Keratinocyte (primary cell): ENCODE measurements at places on chromosomes 6 and 20. TPM values are rescaled to one million over a fixed set of nuclear protein-coding genes. Genes with fewer than 3 reads are reported as not detected.

DNA sequence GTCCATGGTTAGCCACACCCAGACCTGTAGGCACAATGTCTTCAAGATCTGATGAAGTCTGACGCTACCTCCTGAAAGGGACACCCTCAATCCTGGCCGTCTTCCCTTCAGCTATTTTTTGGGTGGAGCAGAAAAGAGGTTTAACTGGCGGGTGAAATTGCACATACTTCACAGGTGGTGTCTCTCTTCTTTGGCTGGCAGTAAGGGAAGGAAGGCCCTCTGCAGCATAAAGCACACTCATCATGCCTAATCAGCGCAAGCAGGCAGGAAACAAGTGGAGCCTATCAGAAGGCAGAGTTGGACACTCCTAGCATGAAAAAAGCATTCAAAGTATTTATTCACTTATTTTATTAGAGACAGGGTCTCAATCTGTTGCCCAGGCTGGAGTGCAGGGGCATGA, 32.9 kb downstream of the PNLDC1 start:
- H3K36me3 ChIP-seq: no peaks in the 10 kb centered on the region
- peaks cover 7% of the 10 kb centered on the region for H3K4me1 ChIP-seq
- no peak overlapping the region for H3K27ac ChIP-seq
- no peak overlapping the region for H3K4me3 ChIP-seq

- H3K4me3 ChIP-seq: no peak overlapping the region
- H3K27me3 ChIP-seq: no peaks in the 10 kb centered on the region
- H3K27ac ChIP-seq: no peak overlapping the region
- no peaks in the 10 kb centered on the region for H3K4me1 ChIP-seq
Observed at GRCh38 chr6:89379281-89379680, 26.8 kb upstream of the UBE2J1 start.

DNA sequence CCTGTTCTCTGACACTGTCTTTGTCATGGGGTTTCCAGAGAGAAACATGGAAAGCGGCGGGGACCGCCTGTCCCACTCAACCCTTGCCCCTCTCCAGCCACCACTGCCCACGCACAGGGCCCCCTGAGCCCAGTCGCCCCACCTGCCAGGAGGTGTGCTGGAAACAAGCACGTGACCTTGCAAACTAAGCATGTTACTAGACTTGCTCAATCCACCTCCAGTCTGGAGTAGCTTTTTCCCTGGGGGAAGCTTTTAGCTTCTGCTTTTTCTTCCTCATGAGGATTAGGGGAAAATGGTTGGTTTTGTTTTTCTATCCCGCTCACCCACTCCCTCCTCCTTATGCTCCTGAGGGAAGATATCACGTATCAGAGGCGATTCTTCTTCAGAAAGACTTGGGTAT, 105.7 kb downstream of the PLEKHG1 start:
- H3K27ac ChIP-seq: no peak overlapping the region
- no peaks in the 10 kb centered on the region for H3K36me3 ChIP-seq
- no peak overlapping the region for H3K4me3 ChIP-seq
- no peak for DNase-seq
- no peaks in the 10 kb centered on the region for H3K27me3 ChIP-seq
- no peaks in the 10 kb centered on the region for H3K4me1 ChIP-seq

GRCh38 chr20:57499676-57500075, 25.3 kb downstream of the CTCFL start:
- peaks cover 20% of the 10 kb centered on the region for H3K27me3 ChIP-seq
- H3K27ac ChIP-seq: no peak overlapping the region
- H3K4me3 ChIP-seq: no peak overlapping the region
- DNase-seq: no peak
- H3K36me3 ChIP-seq: no peaks in the 10 kb centered on the region

- peaks cover 23% of the 10 kb centered on the region for H3K4me1 ChIP-seq
- DNase-seq: peak; percentile 71
- no peaks in the 10 kb centered on the region for H3K27me3 ChIP-seq
- H3K27ac ChIP-seq: peak overlapping the region; percentile 70
- H3K4me3 ChIP-seq: no peak overlapping the region
Observed at GRCh38 chr6:25017932-25018567, 82.3 kb upstream of the RIPOR2 start.

DNA sequence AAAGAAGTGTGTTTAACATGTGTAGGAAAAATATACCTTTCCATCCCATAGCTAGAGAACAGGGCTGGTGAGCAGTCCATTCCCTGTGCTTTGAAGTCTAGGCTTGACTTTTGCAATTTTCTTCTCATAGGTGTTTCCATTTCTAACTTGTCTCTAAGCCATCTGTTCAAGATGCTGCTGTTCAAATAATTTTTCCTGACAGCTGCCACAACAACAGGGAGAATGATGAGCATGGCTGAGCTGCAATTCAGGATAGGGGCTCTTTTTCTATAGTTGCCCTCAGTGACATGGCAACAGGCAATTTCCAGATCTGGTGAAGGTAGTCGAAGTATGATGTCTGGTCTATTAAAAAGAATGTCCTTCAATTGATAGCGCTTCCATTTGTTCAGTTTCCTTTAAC, 103.0 kb upstream of the HS3ST5 start:
- DNase-seq: no peak
- H3K27ac ChIP-seq: no peak overlapping the region

GRCh38 chr6:11036351-11036740, 7.8 kb downstream of the ELOVL2 start:
- no peaks in the 10 kb centered on the region for H3K27me3 ChIP-seq
- H3K4me3 ChIP-seq: no peak overlapping the region
- no peak for DNase-seq
- no peaks in the 10 kb centered on the region for H3K36me3 ChIP-seq
- H3K4me1 ChIP-seq: peaks cover 10% of the 10 kb centered on the region

GRCh38 chr20:58702161-58702510, 9.5 kb downstream of the NPEPL1 start:
- H3K4me3 ChIP-seq: no peak overlapping the region
- no peak for DNase-seq
- no peaks in the 10 kb centered on the region for H3K4me1 ChIP-seq
- H3K27me3 ChIP-seq: no peaks in the 10 kb centered on the region
- H3K27ac ChIP-seq: no peak overlapping the region
- H3K36me3 ChIP-seq: peaks cover 26% of the 10 kb centered on the region

DNA sequence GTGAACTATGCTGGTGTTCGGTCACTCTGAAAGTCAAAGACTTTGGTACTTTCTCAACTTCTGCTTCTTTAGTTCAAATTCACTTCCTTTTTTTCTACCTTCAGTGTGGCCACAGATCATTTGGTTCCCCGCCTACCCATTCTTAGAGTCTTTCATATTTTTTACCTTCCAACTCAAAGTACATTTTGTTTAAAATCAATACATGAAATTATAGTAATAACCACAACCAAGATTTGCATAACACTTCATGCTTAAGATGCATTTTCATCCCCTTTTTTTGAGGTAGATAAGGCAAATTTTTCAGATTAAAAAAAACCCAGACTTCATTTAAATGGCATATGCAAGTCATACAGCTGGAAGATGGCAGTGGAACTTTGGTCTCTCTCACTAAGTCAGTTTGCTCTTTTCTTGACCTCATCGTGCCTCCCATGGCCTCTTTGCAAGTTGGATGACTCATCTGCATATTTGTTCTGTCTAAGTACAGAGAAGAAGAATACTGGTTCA, 11.9 kb upstream of the CNR1 start:
- no peak for DNase-seq
- no peaks in the 10 kb centered on the region for H3K36me3 ChIP-seq
- H3K27me3 ChIP-seq: no peaks in the 10 kb centered on the region
- no peaks in the 10 kb centered on the region for H3K4me1 ChIP-seq

DNA sequence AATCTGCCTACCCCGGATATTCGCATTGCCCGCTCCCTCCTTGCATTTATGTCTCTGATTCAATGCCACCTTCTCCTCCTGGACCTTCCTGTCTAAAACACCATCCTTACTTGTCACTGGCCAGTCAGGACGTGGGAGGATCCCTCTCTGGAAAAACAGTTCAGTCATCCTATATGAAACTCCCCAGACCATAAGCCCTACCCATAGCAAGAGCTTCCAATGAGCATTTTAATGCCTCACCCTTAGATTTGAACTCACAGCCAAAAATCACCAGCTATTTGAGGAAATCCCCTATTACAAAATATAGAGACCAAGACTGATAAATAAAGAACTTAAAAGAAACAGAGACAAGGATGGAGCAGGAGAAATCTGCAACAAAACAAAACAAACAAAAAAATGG, 86.4 kb downstream of the SHLD1 start:
- H3K27me3 ChIP-seq: no peaks in the 10 kb centered on the region
- no peaks in the 10 kb centered on the region for H3K36me3 ChIP-seq
- no peak overlapping the region for H3K4me3 ChIP-seq
- H3K4me1 ChIP-seq: no peaks in the 10 kb centered on the region

GRCh38 chr20:45138561-45139300, 14.5 kb upstream of the WFDC12 start:
- peaks cover 6% of the 10 kb centered on the region for H3K4me1 ChIP-seq
- no peak overlapping the region for H3K27ac ChIP-seq
- H3K36me3 ChIP-seq: no peaks in the 10 kb centered on the region
- no peak for DNase-seq
- no peaks in the 10 kb centered on the region for H3K27me3 ChIP-seq

DNA sequence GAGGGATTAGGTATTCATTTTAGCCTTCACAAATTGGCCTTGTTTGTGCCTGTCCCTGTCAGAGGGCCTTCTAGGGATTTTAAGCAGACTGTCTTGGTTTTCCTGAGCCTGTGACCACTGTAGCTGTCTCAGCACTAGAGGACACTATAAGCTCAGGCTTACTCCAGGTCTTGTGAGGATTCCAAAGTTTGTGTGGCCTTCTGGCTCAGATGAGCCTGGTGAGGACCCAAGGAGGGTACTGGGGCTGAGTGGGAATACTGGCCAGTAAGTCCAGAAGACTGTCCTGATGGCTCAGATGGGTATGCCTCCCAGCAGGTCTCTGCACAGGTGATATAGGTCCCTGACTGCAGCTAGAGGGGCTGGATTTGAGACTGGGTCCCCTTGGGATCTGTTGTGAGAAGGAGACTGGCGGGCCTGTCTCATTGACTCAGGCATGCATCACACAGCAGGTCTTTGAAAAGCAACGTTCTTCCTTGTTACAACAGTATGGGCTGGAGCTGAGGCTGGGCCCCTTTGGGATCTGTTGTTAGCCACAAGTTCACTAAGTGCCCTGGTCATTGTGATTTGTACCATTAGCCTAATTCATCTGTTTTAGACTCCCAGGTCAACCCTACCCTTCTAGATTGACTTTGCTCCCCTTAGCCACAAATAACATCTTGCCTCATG, 26.3 kb upstream of the TFB1M start:
- H3K4me1 ChIP-seq: no peaks in the 10 kb centered on the region
- H3K27me3 ChIP-seq: no peaks in the 10 kb centered on the region
- H3K4me3 ChIP-seq: no peak overlapping the region

DNA sequence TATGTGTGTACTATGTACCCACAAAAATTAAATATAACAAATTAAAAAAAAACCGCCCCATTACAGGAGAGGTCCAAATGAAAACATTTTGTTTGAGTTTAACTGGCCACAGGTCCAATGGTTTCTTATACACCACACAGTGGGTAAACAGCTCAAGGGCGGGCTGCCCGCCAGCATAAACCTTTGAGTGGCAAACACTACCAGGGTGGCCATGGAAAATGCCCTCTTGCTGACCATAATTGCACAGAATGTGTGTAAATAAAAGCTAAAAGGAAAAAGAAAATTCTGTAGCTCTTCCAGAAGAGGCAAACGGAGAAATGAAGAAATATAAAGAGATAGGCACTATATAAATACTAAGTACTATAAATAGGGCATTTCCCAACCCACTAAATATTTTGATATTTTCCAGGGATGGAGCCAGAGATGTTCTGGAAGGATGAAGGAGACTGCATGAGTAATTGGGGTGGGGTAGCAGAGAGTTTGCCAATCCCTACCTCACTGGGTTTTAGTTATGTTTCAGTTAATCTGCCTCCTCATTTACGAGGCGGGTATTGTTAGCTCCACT, 1.1 kb upstream of the CDC5L start:
- H3K4me1 ChIP-seq: peaks cover 15% of the 10 kb centered on the region
- no peaks in the 10 kb centered on the region for H3K27me3 ChIP-seq
- H3K27ac ChIP-seq: peak overlapping the region; percentile 94
- DNase-seq: no peak
- peaks cover 2% of the 10 kb centered on the region for H3K36me3 ChIP-seq

GRCh38 chr20:55353206-55353605, 652.1 kb downstream of the CBLN4 start:
- no peaks in the 10 kb centered on the region for H3K27me3 ChIP-seq
- no peak overlapping the region for H3K27ac ChIP-seq
- DNase-seq: no peak
- no peak overlapping the region for H3K4me3 ChIP-seq
- H3K4me1 ChIP-seq: no peaks in the 10 kb centered on the region
- H3K36me3 ChIP-seq: no peaks in the 10 kb centered on the region

- H3K36me3 ChIP-seq: peaks cover 17% of the 10 kb centered on the region
- no peaks in the 10 kb centered on the region for H3K4me1 ChIP-seq
- DNase-seq: no peak
- no peak overlapping the region for H3K27ac ChIP-seq
Observed at GRCh38 chr20:1146957-1147356, 28.6 kb downstream of the PSMF1 start.

DNA sequence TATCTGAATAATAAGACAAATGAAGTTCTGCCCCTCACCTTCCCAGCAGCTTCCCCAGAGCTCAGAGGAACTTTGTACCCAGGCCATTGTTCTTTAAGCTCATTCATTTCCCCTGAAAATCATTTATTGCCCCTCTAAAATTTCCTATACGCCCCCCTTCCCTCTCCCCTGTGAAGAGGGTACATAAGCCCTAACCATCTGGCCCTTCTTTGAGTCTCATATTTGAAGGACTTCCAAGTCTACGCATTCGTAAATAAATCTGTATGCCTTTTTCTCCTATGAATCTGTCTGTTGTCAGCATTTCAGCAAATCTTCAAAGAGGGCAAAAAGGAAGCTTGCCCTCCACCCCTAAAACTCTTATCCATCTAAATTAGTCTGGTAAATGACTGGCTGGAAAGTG, 73.1 kb upstream of the DST start:
- H3K27ac ChIP-seq: no peak overlapping the region
- H3K36me3 ChIP-seq: no peaks in the 10 kb centered on the region
- no peak overlapping the region for H3K4me3 ChIP-seq
- no peak for DNase-seq
- no peaks in the 10 kb centered on the region for H3K27me3 ChIP-seq

DNA sequence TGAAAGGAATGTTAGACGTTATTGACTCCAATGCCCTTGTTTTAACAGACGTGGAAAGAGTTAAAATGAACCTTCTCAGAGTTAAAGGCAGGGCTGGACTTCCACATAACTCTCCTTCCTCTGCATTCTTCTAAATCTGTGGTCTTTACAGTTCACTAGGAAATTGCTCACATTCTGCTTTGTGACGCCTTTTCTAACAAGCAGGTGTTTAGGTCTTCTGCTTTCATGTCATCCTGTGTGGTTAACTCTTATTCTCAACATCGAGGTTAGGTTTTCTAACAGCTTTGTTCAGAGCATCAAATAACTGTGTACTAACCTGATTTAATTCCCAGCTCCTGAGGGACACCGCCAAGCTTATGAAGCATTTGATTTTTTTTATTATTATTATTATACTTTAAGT, 81.3 kb upstream of the NT5E start:
- no peak overlapping the region for H3K27ac ChIP-seq
- H3K27me3 ChIP-seq: no peaks in the 10 kb centered on the region
- no peak overlapping the region for H3K4me3 ChIP-seq
- H3K36me3 ChIP-seq: no peaks in the 10 kb centered on the region
- DNase-seq: no peak

KHDRBS2 gene
- polyA plus RNA-seq: not detected in 3 replicates

PMEPA1 gene
- 29.0 to 84.0 TPM (median 50.7 TPM) in 3 replicates for polyA plus RNA-seq

MEA1 gene
- polyA plus RNA-seq: 62.4 to 76.1 TPM (median 69.2 TPM) in 3 replicates

FAM50B gene
- 3.8 to 4.0 TPM (median 3.9 TPM) in 3 replicates for polyA plus RNA-seq

MAP3K7 gene
- polyA plus RNA-seq: 31.4 to 43.5 TPM (median 34.0 TPM) in 3 replicates

BTBD3 gene
- 21.4 to 29.5 TPM (median 22.9 TPM) in 3 replicates for polyA plus RNA-seq

TBC1D22B gene
- polyA plus RNA-seq: 5.3 to 7.3 TPM (median 5.9 TPM) in 3 replicates

HLA-DRA gene
- 0.21 to 2.4 TPM in 2 of 3 replicates, not detected in the other for polyA plus RNA-seq

MAP3K5 gene
- polyA plus RNA-seq: 2.5 to 3.4 TPM (median 2.5 TPM) in 3 replicates

RGS17 gene
- polyA plus RNA-seq: 0.10 to 0.22 TPM (median 0.14 TPM) in 3 replicates

MTG2 gene
- 24.7 to 31.4 TPM (median 29.5 TPM) in 3 replicates for polyA plus RNA-seq

C2 gene
- polyA plus RNA-seq: 0.04 TPM in 1 of 3 replicates, not detected in the others

CRYBG1 gene
- 33.8 to 54.7 TPM (median 36.9 TPM) in 3 replicates for polyA plus RNA-seq
